ENCODE measurements at places on chromosomes 16 and 17. TPM values are rescaled to one million over a fixed set of nuclear protein-coding genes. Genes with fewer than 3 reads are reported as not detected.

GRCh38 chr17:50200457-50201275 lies 765 bp downstream of the COL1A1 start:
- no peaks in the 10 kb centered on the region for H3K36me3 ChIP-seq
- peaks cover 46% of the 10 kb centered on the region for H3K27me3 ChIP-seq
- H3K4me3 ChIP-seq = peak overlapping the region; percentile 92

DNA sequence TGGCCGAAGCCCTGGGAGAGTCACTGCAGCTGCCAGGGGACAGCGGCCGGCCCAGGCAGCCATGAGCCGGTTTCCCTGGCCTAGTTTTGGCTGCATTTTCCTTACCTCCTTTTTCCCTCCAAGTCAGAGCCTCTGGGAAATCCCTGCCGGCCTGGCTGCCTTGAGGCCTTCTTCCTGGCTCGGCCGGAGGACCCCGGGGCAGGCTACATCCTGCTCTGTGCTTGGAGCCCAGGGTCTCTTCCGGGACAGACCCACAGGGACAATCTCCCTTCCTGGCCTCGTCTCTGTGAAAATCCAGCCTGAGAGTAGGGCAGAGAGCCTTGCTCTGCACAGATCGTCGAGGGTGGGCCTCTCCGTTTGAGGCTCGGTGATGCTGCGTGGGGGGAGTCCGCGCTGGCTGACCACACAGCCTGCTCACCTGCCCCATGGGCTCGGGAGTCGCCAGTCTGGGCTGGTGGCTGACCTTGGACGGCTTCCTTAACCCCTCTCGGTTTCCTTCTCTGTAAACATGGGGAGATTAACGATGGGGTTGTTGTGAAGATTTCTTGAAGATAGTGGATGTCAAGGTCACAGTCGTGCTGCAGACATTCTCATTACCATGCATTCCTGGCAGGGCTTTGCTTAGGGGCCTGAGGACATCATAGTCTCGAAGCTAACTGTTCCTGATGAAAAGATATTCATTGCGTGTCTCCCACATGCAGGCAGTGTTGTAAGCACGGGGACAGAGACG lies 34.8 kb upstream of the CIBAR2 start:
- no peaks in the 10 kb centered on the region for H3K36me3 ChIP-seq
- H3K27ac ChIP-seq = no peak overlapping the region
- peaks cover 37% of the 10 kb centered on the region for H3K4me1 ChIP-seq
- peaks cover 10% of the 10 kb centered on the region for H3K27me3 ChIP-seq

GRCh38 chr17:82016061-82016874 lies 6.4 kb downstream of the CENPX start:
- no peaks in the 10 kb centered on the region for H3K36me3 ChIP-seq
- H3K27ac ChIP-seq = no peak overlapping the region
- no peak for DNase-seq
- H3K4me3 ChIP-seq = no peak overlapping the region

- no peaks in the 10 kb centered on the region for H3K36me3 ChIP-seq
- H3K4me1 ChIP-seq = peaks cover 4% of the 10 kb centered on the region
- peak overlapping the region; percentile 79 for H3K27ac ChIP-seq
- no peak overlapping the region for H3K4me3 ChIP-seq
- DNase-seq = no peak
Observed at GRCh38 chr17:7060165-7060891, 16.4 kb upstream of the SLC16A11 start.

- H3K4me1 ChIP-seq = peaks cover 11% of the 10 kb centered on the region
- no peak overlapping the region for H3K27ac ChIP-seq
- peaks cover 5% of the 10 kb centered on the region for H3K36me3 ChIP-seq
- DNase-seq = no peak
- no peaks in the 10 kb centered on the region for H3K27me3 ChIP-seq
Observed at GRCh38 chr16:80611171-80611929, 70.6 kb downstream of the DYNLRB2 start.

DNA sequence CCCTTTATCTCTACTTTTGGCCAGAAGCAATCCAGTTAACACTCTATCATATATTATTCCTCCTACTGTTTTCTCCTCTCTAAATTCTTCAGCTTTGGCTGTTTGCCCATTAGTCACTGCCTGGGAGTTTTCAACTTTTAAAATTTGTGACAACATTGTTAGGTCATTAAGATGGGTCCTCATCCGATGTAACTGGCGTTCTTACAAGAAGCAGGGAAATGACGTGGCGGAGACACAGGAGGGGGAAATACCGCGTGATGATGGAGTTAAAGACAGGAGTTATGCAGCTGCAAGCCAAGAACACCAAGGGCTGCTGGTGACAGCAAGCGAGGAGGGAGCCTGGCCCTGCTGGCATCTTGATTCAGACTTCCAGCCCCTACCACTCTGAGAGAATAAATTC lies 34.8 kb upstream of the CPHXL start:
- peaks cover 6% of the 10 kb centered on the region for H3K4me1 ChIP-seq
- no peak for DNase-seq
- no peak overlapping the region for H3K27ac ChIP-seq
- peaks cover 14% of the 10 kb centered on the region for H3K27me3 ChIP-seq
- no peaks in the 10 kb centered on the region for H3K36me3 ChIP-seq
- no peak overlapping the region for H3K4me3 ChIP-seq

DNA sequence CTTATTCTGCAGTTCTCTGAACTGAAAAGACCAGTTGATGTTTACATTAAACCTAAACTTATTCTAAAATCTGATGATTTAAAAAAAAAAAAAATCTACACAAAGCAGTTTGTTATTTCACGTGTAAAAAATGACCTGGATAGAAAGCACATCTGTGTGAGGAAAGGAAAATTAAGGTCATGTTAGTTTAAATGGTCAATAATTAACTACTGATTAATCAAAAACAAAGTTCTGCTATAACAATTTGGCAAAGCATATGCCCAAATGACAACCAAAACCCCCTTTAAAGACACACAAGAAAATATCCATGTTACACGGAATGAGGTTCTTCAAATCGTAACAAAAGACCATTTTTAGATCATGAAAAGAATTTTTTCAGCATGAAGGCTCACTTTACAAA lies 30.4 kb downstream of the CACNG1 start:
- H3K27ac ChIP-seq = no peak overlapping the region
- H3K36me3 ChIP-seq = peaks cover 7% of the 10 kb centered on the region
- no peak for DNase-seq
- H3K27me3 ChIP-seq = no peaks in the 10 kb centered on the region

- peak overlapping the region; percentile 46 for H3K27ac ChIP-seq
- peaks cover 50% of the 10 kb centered on the region for H3K27me3 ChIP-seq
- peak overlapping the region; percentile 60 for H3K4me3 ChIP-seq
- no peak for DNase-seq
- H3K36me3 ChIP-seq = no peaks in the 10 kb centered on the region
Observed at GRCh38 chr17:42424991-42425610, 2.0 kb upstream of the CAVIN1 start.

GRCh38 chr16:56990407-56991286 lies 1.3 kb downstream of the NLRC5 start:
- H3K4me1 ChIP-seq = no peaks in the 10 kb centered on the region
- H3K27me3 ChIP-seq = peaks cover 80% of the 10 kb centered on the region
- H3K4me3 ChIP-seq = peak overlapping the region; percentile 92
- no peaks in the 10 kb centered on the region for H3K36me3 ChIP-seq
- no peak overlapping the region for H3K27ac ChIP-seq

- H3K27ac ChIP-seq = no peak overlapping the region
- no peak for DNase-seq
- no peak overlapping the region for H3K4me3 ChIP-seq
- peaks cover 16% of the 10 kb centered on the region for H3K36me3 ChIP-seq
- H3K27me3 ChIP-seq = no peaks in the 10 kb centered on the region
- H3K4me1 ChIP-seq = no peaks in the 10 kb centered on the region
Observed at GRCh38 chr16:23416816-23417215, 36.2 kb downstream of the COG7 start.

- DNase-seq = no peak
- H3K4me1 ChIP-seq = no peaks in the 10 kb centered on the region
- no peak overlapping the region for H3K27ac ChIP-seq
- no peak overlapping the region for H3K4me3 ChIP-seq
Observed at GRCh38 chr16:15829460-15829859, 27.4 kb downstream of the MYH11 start.

GRCh38 chr16:81499576-81500380 lies 55.2 kb downstream of the CMIP start:
- peaks cover 9% of the 10 kb centered on the region for H3K36me3 ChIP-seq
- DNase-seq = no peak
- peak overlapping the region; percentile 62 for H3K27ac ChIP-seq
- H3K27me3 ChIP-seq = no peaks in the 10 kb centered on the region

- no peak overlapping the region for H3K27ac ChIP-seq
- H3K4me3 ChIP-seq = no peak overlapping the region
- peaks cover 12% of the 10 kb centered on the region for H3K27me3 ChIP-seq
Observed at GRCh38 chr16:2821487-2822157, 4.6 kb downstream of the PRSS21 start.

DNA sequence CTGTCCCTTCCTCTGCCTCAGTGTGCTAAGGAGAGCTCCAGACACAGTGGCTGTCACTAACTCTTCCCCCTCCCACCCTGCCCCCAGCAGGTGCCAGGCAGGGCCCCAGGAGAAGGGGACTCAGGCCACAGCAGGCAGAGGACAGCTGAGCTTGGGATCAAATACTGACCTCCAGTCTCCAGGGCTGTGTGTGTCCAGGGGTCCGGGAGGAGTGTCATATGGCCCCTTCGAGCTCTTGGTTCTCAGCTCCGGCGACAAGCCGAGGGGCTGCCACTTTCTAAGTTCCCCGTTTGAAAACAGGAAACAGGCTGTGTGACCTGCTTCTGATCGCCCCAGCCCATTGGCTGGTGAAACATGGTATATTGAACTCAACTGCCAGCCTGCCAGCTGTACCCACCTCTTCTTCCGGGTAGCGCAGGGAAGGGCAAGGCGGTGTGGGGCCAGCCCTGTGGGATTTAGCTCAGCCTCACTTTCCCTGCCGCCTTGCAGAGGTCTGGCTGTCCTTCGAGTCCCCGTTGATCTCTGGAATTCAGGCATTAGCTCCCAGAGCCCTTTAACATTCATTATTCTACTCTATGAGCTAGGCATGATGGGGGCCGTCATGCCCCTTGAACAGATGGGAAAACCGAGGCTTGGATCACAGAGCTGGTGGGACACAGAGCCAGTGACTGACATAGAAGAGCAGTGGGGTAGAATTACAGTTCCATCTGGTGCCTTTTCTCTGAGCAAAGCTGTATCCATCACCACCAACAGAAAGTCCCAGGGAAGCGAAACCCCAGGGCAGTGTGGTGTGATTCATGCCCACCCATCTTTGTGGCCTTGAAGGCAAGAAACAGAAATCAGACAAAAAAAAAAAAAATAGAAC lies at the start of gene SNX20:
Gene SNX20, minus strand, starts transcription at position 292 of the 865 bp plus-strand sequence. CDS start 3,786 bp downstream, outside the sequence.
- H3K4me3 ChIP-seq = no peak within 1 kb of the TSS
- no peak within 1 kb of the TSS for H3K27ac ChIP-seq
- H3K4me1 ChIP-seq = peaks cover 5% of the 10 kb centered on the region
- H3K27me3 ChIP-seq = no peaks in the 10 kb centered on the region
- DNase-seq = no peak

DNA sequence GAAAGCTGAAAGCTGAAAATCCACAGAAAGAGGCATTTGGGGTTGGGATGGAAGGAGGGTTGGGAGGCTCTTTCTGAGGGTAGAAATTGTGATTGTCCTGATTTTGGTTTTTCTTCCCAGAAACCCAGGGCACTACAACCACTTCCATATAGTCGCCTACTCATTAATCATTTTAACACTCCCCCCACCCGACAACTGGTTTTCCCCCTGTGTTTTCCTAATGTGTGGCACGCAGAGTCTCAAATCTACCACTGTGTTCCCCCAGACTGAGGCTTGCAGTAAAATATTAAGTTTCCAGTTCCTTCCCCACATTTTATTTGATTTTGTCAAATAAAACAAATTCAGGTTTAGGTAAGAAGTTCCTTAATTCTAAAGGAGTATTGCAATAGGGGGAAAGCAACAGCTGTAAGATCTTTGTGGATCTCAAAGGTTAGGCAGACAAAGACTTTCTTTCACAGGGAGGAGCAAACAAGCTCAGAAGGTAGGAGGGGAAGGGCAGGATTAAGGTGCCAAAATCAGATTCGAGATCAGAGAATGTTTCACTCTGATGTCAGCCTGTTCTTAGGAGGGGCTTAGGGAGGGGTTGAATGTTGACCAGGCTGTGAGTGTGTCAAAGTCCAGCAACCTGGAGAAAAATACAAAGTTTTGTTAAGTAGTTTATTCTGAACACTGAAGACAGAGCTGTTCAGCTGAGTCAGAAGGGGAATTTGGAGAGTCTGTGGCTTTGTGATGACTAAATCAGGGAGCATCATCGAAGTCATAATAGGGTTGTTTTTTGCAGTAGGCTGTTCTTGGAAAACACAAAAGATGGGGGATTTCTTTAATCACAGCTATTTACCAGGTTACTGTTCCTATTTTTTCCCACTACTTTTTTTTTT lies 3.6 kb downstream of the ZNF267 start:
- peaks cover 30% of the 10 kb centered on the region for H3K4me1 ChIP-seq
- peak overlapping the region; percentile 84 for H3K27ac ChIP-seq
- DNase-seq = no peak
- no peaks in the 10 kb centered on the region for H3K27me3 ChIP-seq
- H3K36me3 ChIP-seq = peaks cover 31% of the 10 kb centered on the region
- H3K4me3 ChIP-seq = peak overlapping the region; percentile 18

- no peak overlapping the region for H3K27ac ChIP-seq
- peaks cover 27% of the 10 kb centered on the region for H3K27me3 ChIP-seq
- H3K36me3 ChIP-seq = no peaks in the 10 kb centered on the region
- no peaks in the 10 kb centered on the region for H3K4me1 ChIP-seq
- no peak overlapping the region for H3K4me3 ChIP-seq
Observed at GRCh38 chr17:74491626-74492025, 25.2 kb downstream of the CD300A start.

GRCh38 chr16:52725461-52725860 lies 178.5 kb upstream of the TOX3 start:
- no peak overlapping the region for H3K4me3 ChIP-seq
- DNase-seq = no peak
- peaks cover 13% of the 10 kb centered on the region for H3K4me1 ChIP-seq

KRTAP17-1 gene
- total RNA-seq = not detected

NUPR1 gene
- 4.8 TPM for total RNA-seq

KRT32 gene
- 0.83 TPM for total RNA-seq

NEK8 gene
- 8.7 TPM for total RNA-seq

CHST6 gene
- total RNA-seq = 6.0 TPM

CDYL2 gene
- 6.3 TPM for total RNA-seq

SSTR5 gene
- total RNA-seq = 1.8 TPM

TMEM235 gene
- 0.43 TPM for total RNA-seq

All from type B pancreatic cell (in vitro differentiated cells).